Gastrocnemius medialis (tissue), 4 donors: ENCODE measurements at places on chromosomes 6 and 20. TPM values are rescaled to one million over a fixed set of nuclear protein-coding genes. Genes with fewer than 3 reads are reported as not detected.

GJA10 gene
- total RNA-seq, result not detected

DNA sequence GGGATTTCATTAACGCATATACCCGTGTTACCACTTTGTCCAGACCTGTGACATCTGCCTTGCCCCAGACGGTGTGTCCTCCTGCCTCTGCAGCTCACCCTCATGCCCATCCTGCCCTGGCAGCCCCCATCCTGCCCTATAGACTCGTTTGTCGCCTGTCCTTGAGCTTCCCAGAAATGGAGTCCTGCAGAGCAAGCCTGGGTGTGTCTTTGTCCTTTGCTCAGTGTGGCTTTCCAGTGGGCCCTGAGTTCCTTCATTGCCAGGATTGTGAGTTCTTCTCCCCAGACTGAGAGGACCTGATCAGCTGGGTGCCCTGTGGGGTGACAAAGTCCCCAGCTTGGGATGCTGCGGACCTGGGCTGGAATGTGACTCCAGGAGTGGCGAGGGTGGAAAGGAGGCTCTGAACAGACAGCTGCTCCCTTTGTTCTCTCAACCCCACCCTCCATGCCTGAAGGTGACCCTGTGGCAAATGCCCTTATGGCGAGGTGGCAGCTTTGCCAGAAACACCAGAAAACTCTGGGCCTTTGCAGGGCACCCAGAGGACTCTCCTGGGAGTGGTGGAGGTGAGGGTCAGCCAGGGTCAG is 2.4 kb upstream of the CST3 start:
- H3K4me1 ChIP-seq, result peaks cover 51% of the 10 kb centered on the region
- H3K27me3 ChIP-seq, result no peaks in the 10 kb centered on the region
- no peak overlapping the region for H3K4me3 ChIP-seq

GRCh38 chr6:168526841-168527281 is 85.9 kb downstream of the SMOC2 start:
- H3K27ac ChIP-seq, result peak overlapping the region; percentile 44
- DNase-seq, result no peak
- no peak overlapping the region for H3K4me3 ChIP-seq
- H3K36me3 ChIP-seq, result no peaks in the 10 kb centered on the region
- no peaks in the 10 kb centered on the region for H3K27me3 ChIP-seq
- no peaks in the 10 kb centered on the region for H3K4me1 ChIP-seq

DNA sequence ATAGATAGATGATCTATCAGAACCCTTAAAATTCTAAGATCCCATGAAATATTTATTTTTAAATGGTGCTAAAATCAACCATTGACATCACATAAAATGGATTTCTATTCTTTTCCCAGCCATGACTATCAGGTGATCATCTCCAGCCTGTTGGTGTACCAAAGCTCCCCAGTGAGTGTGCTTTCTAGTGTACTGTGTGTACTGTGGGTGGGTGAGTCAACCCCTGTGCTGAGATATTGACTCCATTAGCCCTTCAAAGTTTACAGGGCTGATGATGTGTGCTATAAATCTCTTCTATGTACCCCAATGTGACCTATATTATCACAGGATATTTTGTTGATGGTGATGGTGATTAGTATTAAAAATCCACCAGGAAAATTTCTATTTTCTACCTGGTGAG is 344.6 kb downstream of the MMUT start:
- no peak for DNase-seq
- H3K36me3 ChIP-seq, result no peaks in the 10 kb centered on the region
- no peaks in the 10 kb centered on the region for H3K27me3 ChIP-seq
- H3K27ac ChIP-seq, result no peak overlapping the region

- DNase-seq, result no peak
- no peak overlapping the region for H3K27ac ChIP-seq
- H3K4me1 ChIP-seq, result peaks cover 10% of the 10 kb centered on the region
- no peaks in the 10 kb centered on the region for H3K36me3 ChIP-seq
- no peak overlapping the region for H3K4me3 ChIP-seq
These were observed 126.0 kb downstream of the ADGRB3 start for GRCh38 chr6:68760941-68761676.

DNA sequence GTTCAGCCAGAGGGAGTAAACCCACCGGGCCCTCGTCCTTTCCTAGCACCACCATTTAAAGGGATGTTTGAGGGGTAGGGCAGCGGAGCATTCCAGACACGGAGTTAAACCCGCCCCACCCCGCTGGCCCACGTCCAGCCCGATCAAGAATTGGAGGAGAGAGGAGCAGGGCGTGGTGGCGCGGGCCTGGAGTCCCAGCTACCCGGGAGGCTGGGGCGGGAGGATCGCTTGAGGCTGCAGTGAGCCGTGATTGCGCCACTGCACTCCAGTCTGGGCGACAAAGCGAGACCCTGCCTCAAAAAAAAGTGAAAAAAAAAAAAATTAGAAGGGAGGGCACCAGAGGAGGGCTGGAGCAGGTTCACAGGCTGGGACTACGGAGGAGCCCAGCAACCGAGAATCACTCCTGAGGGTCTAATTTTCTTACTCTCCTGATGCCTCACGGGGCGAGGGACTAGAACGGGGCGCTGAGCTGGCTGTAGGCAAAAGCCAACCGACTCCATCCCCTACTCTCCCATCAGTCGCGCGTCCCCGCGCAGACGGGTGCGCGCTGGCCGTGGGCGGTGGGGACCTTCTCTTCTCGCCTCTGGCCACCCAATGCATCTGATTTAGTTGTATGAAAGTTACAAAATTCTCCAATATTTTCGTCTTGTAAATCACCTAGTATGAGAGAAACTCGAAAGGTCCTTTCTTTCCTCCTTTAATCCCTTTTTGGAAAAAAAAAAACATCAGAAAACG is 6.1 kb upstream of the HSPA1B start:
- H3K27me3 ChIP-seq, result no peaks in the 10 kb centered on the region
- peaks cover 60% of the 10 kb centered on the region for H3K4me1 ChIP-seq
- H3K36me3 ChIP-seq, result no peaks in the 10 kb centered on the region
- DNase-seq, result peak; percentile 67
- peak overlapping the region; percentile 97 for H3K27ac ChIP-seq

PDE10A gene
- 0.24 TPM for total RNA-seq

SLC32A1 gene
- total RNA-seq, result not detected

- peaks cover 12% of the 10 kb centered on the region for H3K4me1 ChIP-seq
- H3K36me3 ChIP-seq, result no peaks in the 10 kb centered on the region
- no peak for DNase-seq
- H3K27ac ChIP-seq, result no peak overlapping the region
These were observed 98.0 kb downstream of the ANKRD6 start for GRCh38 chr6:89530982-89531381.

DNA sequence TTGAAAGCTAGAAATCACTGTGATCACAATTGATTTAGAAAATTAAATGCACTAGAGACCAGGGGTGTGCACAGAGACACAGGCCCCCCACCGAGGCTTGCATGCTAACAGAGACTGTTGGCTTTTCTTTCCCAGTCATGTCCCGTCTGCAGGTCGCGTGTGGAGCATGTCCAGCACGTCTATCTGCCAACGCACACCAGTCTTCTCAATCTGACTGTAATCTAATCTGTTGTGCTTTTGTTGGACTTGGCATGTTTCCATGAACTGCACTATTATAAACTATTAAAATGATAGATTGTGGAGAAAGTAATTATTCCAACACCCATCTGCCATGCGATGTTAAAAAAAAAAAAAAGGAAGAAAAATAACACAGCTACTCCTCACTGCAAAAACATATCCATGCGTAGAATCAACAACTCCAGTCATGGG is 17.7 kb downstream of the MYLIP start:
- H3K27ac ChIP-seq, result peak overlapping the region; percentile 75
- DNase-seq, result peak; percentile 60
- no peak overlapping the region for H3K4me3 ChIP-seq
- peaks cover 63% of the 10 kb centered on the region for H3K4me1 ChIP-seq

DNA sequence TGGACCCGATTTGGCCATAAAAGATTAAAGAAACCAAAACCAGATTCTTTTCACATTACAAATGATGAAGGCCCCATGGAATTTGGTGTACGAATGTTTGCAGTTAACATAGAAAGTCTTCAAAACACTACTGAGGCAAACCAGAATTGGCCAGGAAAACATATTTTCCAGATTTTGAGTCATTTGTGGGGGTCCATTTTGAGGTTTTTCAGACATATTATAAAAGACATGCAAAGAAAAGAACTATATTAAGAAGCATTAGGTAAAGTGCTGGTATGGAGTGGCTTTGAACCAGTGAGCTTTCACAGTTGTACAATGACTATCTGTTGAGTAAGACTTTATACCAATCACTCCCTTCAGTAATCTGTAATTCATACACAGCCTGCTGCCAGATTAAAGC is 168.9 kb upstream of the COL21A1 start:
- H3K4me1 ChIP-seq, result no peaks in the 10 kb centered on the region
- no peak overlapping the region for H3K4me3 ChIP-seq
- no peaks in the 10 kb centered on the region for H3K27me3 ChIP-seq
- H3K27ac ChIP-seq, result no peak overlapping the region
- no peak for DNase-seq

- H3K4me1 ChIP-seq, result peaks cover 30% of the 10 kb centered on the region
- no peaks in the 10 kb centered on the region for H3K36me3 ChIP-seq
- no peaks in the 10 kb centered on the region for H3K27me3 ChIP-seq
- H3K4me3 ChIP-seq, result no peak overlapping the region
- H3K27ac ChIP-seq, result peak overlapping the region; percentile 72
- DNase-seq, result no peak
These were observed 28.1 kb downstream of the RIPOR3 start for GRCh38 chr20:50663095-50663821.

HLA-DMB gene
- 8.1 TPM for total RNA-seq
